ENCODE measurements at places on chromosomes 2 and 18.

GRCh38 chr2:109290887-109291643 is 162.1 kb downstream of the SH3RF3 start:
- no peak for DNase-seq

GRCh38 chr2:121695171-121695451 is 41.6 kb downstream of the NIFK start:
- DNase-seq = no peak

GRCh38 chr2:28390746-28391563 is 1.7 kb upstream of the FOSL2 start:
- DNase-seq = no peak

DNA sequence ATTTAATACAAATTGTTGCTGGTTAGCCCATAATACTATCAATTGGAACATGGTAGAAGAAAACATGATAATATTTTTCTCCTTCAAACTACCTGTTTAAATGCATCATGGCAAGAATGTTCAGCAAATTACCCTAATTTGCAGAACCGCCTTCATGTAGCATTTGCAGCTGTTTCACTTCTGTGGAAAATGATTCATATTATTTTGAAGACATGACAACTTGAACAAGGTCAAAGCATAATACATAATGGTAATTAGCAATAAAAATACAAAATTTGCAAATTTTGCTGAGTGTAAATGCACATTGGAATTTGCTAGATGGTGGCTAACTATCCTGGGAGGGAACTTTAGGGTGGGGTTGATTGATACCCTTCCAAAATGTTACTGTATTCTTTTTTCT is 30.8 kb downstream of the ADAM23 start:
- no peak for DNase-seq

DNA sequence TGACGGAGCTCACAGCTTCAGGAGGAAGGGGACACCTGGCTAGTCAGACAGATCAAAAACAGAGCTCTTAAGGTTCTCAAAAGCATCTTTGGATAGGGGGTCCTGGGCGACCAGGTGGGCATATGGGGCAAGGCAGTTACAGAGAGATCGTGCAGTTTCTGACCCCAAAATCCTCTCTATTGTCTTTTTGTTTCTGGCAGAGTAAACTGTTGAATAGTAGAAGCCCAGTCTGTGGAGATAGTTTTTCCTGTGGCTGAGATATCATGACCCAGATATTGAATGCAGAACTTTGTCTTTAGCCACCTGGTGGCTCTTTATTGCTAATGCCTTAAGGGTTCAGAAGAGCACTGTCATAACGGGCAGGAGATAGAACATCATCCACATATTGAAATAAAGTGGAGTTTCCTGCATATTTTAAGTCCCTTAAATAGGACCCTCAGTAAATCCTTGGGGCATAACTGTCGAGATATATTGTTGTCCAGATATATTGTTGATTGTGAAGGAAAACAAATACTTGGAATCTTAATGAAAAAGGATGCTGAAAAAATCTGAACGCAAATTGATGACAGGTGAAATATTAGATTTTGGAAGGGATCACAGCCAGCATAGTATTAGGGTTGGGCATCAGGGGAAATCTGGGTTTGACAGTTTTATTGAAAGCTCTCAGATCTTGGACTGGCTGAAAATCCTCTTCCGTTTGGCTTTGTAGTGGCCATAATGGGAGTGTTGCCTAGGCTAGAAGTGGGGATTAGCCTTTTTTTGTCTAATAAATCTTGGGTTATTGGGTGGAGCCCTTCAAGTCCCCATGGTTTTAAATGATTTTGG is 14.1 kb upstream of the ZDBF2 start:
- DNase-seq = no peak

- peak; percentile 62 for DNase-seq
Observed at GRCh38 chr2:27735263-27735904, 36.1 kb upstream of the MRPL33 start.

DNA sequence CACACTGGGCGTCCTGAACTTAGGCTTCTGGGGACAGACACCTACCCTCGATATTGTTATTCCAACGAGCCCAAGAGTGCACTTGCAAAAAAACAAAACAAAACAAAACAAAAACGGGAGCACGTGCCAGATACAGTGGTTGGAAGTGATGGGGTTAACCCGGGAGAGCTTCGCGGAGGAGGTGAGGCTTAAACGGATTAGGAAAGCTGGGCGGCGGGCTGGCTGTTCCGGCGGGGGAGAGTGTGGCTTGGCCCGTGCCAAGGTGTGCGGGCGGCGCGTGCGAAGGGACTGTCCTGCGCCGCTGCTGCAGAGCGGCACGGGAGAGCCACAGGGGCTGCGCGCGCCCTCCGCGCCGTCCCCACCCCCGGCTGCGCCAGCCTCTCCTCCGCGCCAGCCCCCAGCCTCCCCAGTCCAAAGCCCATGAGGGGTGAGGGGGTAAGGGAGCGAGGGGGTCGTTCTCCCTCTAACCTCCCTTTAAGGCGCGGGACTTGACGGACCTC is 1.5 kb upstream of the SLC30A3 start:
- DNase-seq = peak; percentile 42

DNA sequence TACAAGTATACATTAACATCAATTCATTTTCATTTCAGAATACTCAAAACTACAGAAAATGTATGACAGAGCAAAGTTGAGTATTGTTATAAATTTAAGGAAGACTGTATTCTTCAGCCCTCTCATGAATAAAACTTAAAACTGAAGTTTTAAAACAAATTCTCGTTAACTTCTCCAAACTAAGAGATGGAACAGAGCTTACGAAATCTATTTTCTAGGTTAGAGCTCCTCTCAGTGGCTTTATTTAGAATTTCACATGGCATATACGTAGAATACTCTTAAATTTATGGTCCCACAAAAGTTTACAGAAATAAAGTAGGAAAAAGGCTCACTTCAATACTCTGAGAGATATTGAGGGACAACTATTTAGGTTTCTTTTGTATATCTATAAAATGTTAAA is 612.1 kb downstream of the KCNJ3 start:
- DNase-seq = no peak

DNA sequence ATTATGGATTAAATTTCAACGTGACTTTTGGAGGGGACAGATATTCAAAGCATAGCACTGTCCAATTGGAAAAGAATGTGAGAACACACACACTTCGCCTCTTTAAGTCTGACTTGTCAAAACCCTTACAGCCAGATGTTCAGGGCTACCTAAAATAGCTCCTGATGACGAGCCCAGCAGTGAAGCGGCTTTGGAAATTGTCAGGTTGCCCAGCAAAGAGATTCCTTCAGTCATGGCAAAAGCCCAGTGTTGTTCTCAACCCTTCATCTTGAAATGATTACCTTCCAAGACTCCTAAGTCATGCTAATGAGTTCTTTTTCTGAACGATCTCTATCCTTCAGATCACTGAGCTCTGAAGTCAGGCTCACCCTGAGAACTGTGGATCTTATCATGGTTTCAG is 436.6 kb downstream of the LRATD1 start:
- DNase-seq = no peak

DNA sequence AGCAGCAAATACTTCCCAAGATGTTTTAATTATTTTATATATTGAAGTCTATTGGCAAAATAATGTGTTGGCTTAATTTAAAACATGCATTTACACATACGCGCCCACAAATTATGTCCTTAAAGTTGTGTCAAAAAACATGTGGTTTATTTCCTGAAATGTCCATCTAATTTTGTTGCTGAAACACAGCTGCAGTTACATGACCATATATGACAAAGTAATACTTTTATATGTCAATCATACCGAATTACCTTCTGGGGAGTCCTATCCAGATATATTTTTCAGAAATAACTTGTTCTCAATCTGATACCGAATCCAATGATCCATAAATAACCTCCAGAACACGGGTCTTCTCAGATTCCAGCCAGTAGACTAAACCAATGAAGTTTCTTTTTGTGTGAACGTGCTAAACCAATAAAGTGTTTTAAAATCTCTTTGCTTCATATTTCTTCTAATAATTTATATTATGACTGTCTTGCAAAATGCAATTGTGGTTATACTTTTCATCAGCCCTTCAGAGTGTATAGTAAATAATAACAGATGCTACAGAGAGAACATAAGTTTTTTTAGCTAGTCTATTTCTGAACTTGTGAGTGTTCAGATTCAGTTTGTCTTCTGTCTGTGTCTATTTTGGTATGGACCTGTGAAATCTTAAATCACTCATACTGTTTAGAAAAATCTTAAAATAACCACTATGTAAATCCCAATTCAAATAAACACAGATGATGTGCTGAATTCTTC is 2.4 kb downstream of the SCG2 start:
- DNase-seq = no peak

GRCh38 chr2:114546531-114546930 is 104.1 kb downstream of the DPP10 start:
- DNase-seq = no peak

DNA sequence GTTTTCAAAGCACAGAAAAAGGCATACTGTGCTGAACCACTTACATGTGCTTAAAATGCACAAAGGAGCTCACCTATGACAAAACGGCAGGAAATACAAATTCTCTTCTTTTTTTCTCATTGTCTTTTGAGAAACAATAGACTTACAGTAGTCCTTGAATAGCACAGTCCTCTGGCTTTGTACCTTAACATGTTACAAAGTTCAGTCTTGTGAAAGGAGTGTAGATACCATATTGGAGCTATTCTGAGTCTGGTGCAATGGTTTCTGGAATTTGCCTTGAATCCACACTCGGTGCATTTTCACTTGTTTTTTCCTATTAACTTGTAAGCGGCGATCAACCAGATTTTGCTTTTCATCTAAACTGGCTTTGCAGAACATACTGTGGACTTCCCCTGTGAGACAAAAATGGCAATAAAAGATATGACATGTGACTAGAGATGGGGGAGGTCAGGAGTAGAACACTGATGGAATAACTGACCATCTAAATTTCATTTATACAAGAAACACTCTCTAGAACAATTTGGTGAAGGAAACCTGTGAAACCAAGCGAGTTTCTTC is 109.7 kb downstream of the METTL8 start:
- no peak for DNase-seq

GRCh38 chr2:187435078-187435477 is 13.0 kb downstream of the CALCRL start:
- DNase-seq = no peak

- no peak for DNase-seq
Observed at GRCh38 chr18:73381016-73381698, 513.4 kb upstream of the NETO1 start.

DNA sequence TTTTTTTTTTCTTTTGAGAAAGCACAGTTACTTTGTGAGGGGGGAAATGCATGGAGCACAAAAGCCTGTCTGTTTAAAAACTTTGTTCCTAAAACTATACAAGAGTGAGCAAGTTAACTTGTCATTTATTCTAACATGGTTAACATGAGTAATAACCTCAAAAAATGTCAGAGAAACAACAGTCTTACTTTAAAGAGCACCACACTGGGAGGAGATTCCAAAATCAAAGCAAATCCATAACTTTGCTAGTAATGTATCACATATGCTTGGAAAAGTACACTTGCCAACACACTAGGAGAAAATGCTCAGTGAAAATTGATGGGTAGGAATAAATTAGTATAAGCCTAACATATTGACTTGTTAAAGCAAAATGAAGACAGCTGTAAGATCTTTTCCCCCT is 157.1 kb downstream of the PRPF40A start:
- DNase-seq = no peak

DNA sequence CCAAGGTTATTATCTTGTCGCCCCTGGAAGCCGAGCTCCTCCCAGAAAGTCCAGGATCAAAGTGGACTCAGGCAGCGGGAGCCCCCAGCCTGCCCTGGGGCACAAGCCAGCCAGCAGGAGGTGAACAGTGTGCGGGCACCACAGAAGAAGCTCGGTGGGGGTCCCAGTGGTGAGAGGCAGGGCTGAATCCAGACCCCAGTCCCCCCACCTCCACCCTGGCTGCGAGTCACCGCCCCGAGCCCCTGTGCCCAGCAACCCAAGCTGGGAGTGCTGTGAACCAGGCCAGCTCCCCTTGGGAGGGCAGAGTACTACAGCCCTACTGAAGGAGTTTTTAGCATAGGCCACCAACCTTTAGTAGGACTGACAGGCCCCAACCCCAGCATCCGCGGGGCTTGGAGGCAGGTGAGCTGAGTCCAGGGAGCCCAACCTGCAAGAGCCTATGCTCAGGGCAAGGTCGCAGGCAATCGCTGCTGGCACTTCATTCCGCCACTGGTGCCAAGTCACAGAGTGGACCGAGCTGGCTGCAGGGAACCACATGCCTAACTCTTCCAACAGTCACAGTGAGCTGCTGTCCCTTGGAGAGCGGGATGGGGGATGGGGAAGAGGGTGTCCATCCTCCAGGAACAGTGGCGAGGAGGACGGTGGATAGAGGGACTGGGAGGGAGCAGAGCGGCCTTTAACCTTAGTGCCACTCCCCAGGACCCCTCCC is 3.0 kb downstream of the PIEZO2 start:
- no peak for DNase-seq

GRCh38 chr2:193841384-193842150 is 1646.8 kb upstream of the TMEFF2 start:
- DNase-seq = no peak

GRCh38 chr2:198033626-198034025 is 229.2 kb downstream of the PLCL1 start:
- no peak for DNase-seq

DNA sequence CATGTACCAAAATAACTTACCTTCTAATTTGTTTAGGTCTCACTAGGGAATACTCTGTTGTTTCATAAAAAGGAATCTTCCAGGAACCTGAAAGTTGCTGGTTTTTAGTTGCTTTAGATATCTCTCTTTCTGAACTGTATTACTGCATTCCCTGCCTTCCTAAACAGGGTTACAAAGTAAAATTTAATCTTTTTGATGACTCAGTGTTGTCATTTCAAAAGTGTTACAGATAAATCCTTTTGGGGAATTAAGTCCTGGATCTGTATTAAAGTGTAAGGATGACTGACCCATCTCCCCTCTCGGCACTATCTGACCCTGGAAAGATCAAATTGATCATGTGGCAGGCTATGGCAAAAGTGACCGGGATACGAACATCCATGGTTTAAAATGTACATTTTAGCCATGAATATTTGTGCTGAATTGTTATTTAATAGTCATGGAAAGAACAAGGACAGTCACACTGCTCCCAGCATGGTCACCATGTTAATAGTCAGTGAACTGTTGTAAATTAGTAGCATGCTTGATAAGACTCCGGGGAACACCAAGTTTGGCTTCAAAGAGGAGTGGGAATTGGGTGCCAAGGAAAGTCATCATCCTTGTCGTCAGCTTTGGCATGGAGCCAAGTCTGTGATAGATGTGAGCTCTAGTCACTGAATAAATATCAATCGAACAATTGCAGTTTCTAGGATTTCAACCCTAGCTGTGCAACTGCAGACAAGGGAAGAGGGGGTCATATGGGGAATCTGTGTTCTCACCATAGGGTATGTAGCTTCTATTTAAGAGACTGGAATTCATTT is 4.2 kb downstream of the PLEKHA3 start:
- DNase-seq = no peak

GRCh38 chr2:40450796-40451430 is 977 bp downstream of the SLC8A1 start:
- no peak for DNase-seq

GRCh38 chr2:199041-199966 is 64.5 kb downstream of the SH3YL1 start:
- DNase-seq = no peak

Measured in activated T-cell treated with anti-CD3 and anti-CD28 coated beads, Interleukin-2, amount 50 U/mL, for 1 hour (primary cell).